ENCODE measurements at places on chromosomes 7 and 10. TPM values are rescaled to one million over a fixed set of nuclear protein-coding genes. Genes with fewer than 3 reads are reported as not detected.

The ST8SIA6 gene
- 0.18 TPM for total RNA-seq

The FLNC gene
- total RNA-seq = 116 TPM

The GSTO2 gene
- 2.3 TPM for total RNA-seq

DNA sequence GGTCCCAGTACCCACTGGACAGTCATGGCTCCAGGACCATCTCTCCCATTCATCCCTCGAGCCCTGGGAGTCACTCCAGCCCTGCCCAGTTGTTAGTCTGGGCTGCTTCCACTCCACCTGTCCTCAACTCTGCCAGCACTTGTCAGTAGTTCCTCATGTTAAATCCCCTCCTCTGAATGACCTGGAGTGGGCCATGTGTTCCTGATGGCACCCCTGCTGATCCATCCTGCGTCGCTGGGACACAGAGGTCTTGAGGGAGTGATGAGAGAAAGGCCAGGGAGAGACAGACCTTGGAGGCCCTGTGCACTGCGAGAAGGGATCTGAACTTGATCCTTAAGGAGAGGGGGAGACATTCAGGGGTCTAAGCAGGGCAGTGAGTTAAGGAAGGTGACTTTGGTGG lies 174.9 kb downstream of the GRID1 start:
- no peak overlapping the region for H3K4me3 ChIP-seq
- no peaks in the 10 kb centered on the region for H3K27me3 ChIP-seq
- no peak for DNase-seq
- H3K27ac ChIP-seq = no peak overlapping the region
- no peaks in the 10 kb centered on the region for H3K4me1 ChIP-seq
- no peaks in the 10 kb centered on the region for H3K36me3 ChIP-seq

- peaks cover 11% of the 10 kb centered on the region for H3K27me3 ChIP-seq
- H3K4me3 ChIP-seq = no peak overlapping the region
- no peaks in the 10 kb centered on the region for H3K36me3 ChIP-seq
Measured at GRCh38 chr10:76245951-76246495, 814.6 kb downstream of the LRMDA start.

- H3K27me3 ChIP-seq = no peaks in the 10 kb centered on the region
- no peak overlapping the region for H3K27ac ChIP-seq
- no peak for DNase-seq
- no peaks in the 10 kb centered on the region for H3K36me3 ChIP-seq
- H3K4me3 ChIP-seq = no peak overlapping the region
- no peaks in the 10 kb centered on the region for H3K4me1 ChIP-seq
Measured at GRCh38 chr10:130737186-130737585, 574.3 kb downstream of the TCERG1L start.

DNA sequence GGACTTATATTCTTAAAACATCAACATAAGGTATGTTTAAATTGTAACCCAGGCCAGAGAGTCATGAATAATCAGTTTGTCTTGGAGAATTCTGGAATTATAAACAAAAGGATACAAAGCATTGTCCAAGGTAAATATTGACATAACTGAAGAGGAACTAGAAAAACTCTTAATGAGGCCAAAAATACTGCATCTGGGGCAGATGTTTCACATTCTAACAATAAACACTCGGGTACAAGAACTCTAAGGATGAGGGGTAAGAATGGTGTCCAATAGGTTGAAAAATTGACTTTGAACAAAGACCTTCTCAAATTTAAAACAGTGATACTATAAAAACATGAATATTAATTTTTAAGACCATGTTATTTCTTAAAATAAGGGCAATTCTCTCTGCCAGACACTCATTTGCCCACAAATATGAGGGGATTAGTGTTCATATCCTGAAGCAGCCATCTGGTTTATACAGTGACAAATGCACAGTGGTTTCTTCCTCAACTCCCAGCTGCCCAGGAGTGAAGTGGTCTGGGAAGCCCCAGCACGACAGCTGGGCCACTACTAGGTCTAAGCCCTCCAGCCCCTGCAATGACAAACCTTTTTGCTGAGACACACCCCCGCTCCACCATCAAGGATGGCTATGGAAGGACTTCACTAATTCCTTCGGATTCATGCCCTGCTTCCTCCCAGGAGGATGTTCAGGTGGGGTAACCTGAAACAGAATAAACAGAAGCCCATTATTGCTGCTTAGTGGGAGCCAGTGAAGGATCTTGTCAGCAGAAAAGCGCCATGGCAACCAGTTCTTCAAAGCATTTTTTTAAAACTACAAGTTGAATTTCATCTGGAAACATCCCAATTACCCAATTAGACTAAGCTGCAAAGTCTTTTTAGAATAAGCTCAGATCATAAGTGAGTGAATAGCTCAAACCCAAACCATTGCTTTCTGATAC lies 107.5 kb upstream of the ARID5B start:
- no peaks in the 10 kb centered on the region for H3K36me3 ChIP-seq
- H3K4me3 ChIP-seq = no peak overlapping the region
- peaks cover 19% of the 10 kb centered on the region for H3K4me1 ChIP-seq
- H3K27ac ChIP-seq = peak overlapping the region; percentile 80
- H3K27me3 ChIP-seq = no peaks in the 10 kb centered on the region

All from IMR-90 (cell line).